GM12878 (cell line): ENCODE measurements at places on chromosomes 5 and 9.

DNA sequence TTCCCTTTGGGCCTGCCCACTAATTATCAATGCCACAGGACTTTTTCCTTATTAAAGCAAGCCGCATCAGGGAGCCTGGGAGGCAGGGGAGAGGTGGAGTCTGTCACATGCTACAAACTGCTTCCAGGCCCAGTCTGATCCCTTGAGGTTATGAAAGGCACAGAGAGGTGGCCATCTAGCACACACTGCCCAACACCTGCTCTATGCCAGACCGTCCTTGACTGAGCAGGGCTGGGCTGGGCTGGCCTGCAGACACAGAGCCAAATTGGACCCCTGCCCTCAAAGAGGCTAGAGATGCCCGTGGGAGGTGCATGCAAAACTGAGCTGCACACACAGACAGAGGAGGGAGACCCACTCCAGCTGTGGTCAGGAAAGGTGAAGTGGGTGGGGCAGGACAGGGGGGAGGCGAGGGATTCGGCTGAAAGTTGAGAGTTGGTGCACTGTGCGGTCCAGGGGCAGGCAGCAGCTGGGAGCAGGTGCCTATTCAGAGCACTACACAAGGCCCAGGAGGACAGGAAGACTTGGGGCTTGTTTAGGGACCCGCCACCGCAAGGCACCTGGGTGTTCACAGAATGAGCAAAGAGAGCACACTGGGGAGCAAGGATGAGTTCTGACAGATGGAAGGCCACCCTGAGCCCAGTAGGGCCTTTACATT is 36.4 kb upstream of the TCF7 start:
- no peak for DNase-seq

GRCh38 chr5:108579236-108579635 is 168.5 kb upstream of the FER start:
- no peak for DNase-seq

- no peak for DNase-seq
Observed at GRCh38 chr5:110644357-110644756, 82.1 kb downstream of the TMEM232 start.

- no peak for DNase-seq
Observed at GRCh38 chr9:81605170-81605670, 84.1 kb downstream of the TLE1 start.

GRCh38 chr5:139734539-139734916 is 61.1 kb upstream of the PSD2 start:
- no peak for DNase-seq

- no peak for DNase-seq
Observed at GRCh38 chr5:181190711-181191525, 14.1 kb downstream of the TRIM7 start.

GRCh38 chr9:128070874-128071273 is 2.8 kb downstream of the SLC25A25 start:
- no peak for DNase-seq

DNA sequence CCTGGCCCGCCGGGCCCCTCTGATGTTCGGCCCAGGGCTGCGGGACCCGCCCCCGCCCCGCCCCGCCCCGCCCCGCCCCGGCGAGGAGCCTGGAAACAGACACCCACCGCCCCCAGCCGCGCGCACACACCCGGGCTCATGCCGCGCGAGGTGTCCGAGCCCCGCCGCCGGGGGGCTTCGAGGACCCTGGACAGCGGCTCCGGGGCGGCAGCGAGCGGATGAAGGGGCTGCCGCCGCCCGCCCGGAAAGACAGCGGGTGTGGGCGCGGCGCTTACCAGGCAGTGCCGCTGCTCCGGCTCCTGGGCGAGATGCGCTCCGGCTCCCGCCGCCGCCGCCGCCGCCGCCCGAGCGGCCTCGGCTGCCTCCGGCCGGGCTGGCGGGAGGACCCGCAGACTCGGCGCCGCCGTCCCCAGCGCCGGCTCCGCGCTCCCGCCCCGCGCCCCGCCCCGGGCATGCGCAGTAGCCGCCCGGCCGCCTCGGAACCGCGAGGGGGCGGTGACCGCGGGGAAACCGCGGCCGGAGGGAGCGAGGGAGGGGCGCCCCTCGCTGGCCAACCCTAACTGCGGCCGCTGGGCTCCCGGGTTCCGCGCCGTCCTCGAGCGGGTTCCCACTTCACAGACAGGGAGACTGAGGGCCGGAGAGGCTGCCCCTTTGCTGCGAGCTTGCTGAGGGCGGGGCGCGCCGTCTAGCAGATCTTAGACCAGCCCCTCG is at the start of gene GPRIN1:
Gene GPRIN1, minus strand, starts transcription at position 433 of the 711 bp plus-strand sequence. CDS start 10,322 bp downstream, outside the sequence.
- DNase-seq, result no peak

GRCh38 chr9:135583688-135584011 is 22.1 kb downstream of the PAEP start:
- no peak for DNase-seq

- no peak for DNase-seq
Observed at GRCh38 chr9:84330246-84330645, 10.3 kb downstream of the SLC28A3 start.

DNA sequence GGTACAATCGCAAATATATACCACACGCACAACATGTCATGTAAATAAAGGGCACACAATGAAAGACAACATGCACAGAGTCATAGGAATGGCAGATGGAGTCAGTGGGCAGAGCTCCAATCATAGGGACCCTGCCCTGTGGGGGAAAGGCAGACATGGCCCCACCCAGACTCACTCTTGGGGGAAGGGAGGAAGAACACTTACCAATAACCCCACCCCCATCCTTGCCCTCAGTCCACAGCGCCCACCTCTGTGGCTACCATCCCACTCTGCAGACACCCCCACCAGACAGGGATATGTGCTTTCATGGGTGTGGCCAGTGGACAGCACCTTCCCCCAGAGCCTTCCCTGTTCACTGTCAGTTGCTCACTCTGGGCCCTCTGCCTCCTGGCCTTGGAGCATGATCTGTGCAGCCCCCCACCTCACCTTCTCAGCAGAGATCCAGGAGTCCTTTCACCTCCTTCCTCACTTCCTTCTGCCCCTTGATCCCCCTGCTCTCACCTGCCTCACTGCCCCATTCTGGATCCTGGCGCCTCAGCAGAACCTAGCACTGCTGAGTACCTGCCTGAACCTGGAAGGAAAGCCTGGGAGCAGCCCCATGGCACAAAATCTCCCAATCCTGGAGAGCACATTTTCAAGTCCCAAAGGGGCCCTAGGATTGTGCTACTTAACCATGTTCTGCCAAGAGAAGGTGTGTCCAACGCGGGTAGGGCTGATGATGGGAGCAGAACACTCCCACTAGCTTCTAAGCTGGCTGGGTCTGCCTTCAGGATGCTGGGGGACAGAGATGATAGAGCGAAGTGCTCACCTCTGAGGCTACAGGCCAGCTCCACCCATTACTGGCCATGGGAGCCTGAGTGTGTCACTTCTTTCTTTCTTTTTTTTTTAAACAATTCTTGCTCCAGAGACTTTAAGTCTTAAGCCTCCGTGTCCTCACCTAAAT is 1.5 kb upstream of the PHF19 start:
- DNase-seq, result no peak

DNA sequence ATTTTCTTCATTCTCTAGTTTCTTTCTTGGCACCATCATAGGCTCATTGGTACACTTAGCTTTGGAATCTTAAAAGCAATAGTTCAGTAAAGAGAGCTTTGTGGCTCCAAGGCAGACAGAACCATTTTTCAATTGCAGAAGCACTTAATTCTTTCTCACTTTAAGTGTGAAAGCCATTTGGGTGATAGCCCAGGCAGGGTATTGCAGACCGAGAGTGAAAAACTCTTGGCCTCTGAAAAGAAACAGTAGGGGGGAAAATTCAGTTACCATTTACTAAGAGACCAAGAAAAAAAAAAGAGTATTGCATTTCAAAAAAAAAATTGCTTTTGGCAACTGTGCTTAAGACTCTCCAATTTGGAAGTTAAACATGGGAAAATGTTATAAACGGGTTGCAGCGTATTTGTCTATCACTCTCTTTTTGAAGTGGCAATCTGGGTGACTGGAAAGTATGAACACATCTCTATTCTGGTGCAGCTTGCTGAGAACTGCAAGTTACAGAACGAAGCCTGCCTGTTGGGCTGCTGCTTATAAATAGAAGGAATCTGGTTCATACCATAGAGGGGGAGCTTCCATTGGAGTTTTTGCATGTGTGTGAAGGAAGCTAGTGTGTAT is 170.5 kb downstream of the TLE4 start:
- DNase-seq, result no peak

- DNase-seq, result no peak
Observed at GRCh38 chr5:103003872-103004271, 116.1 kb downstream of the GIN1 start.

DNA sequence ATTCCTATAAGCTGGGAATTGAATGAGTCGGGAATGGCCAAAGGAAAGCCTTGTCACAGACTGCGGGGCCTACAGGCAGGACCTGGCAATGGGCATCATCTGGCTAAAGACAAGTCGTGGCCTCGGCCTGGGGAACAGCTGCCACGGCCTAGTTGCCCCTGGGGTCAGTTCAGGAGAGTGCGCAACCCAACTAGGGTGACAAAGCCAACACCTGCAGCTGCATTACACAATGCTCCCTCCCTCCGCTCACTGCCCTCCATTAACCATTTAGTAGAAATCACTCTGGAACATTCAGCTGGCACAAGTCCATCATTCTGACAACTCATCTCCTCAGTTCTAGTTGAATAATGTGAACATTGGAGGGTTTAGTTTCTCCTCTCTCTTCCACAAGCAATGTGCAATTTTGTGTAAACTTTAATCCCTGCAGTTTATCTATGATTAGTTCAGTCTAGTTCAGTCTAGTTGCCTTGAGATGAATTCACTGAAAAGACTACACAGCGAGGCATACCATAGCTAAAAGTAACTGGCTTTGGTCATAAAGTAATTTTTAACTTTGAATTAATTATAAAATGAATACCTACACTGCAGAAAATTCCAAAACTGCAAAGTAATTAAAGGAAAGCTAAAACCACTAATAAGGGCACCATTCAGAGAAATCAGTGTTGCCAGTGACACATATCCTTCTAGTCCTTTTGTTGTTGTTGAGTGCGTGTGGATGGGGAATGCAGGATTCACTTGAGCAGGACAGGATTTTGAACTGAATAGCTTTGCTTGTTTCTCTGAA is 5.1 kb downstream of the GLDC start:
- no peak for DNase-seq

DNA sequence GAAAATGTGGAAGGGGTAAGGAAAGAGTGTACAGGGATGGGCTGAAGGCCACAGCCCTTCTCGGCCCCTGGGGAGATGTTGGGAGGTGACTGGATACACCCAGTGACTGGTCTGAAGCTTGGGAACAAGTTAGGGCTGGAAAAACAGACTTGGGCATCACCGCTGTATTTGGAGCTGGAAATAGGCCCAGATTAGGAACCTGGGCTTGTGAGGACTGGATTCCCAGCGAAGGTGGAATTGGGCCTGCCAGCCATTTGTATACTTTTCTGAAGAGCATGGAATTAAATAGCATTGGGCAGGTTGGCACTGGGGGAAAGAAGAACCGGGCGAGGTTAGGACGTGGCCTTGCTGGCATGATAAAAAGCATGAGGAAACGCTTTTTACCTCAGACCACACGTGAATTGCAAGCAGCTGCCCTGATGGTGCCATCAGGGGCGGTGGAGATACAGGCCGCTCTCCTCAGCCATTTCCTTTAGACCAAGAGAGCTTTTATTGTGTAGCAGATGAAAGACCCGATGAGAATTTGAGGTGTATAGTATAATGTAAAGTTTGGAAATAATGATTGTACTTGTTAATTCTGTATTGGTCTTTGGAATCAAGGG is 37.8 kb downstream of the OTULIN start:
- no peak for DNase-seq

DNA sequence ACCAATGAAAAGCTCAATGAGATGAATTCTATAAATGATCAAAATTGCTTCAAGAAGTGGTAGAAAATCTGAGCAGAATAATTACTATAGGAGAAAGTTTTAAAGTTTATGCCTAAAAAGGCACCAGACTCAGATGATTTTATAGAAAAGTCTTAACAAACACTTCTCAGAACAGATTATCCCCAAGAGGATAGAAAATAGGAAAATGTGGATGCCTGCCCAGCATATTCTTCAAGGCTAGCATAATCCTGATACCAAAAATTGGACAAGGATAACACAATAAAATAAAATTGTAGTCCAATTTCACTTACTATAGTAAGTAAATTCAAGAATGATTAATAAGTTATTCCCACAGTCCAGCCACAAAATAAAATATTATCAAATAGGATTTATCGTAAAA is 397.0 kb downstream of the NR2F1-AS1 start:
- no peak for DNase-seq

- DNase-seq, result peak; percentile 23
Observed at GRCh38 chr5:145408048-145408341, 427.1 kb downstream of the PRELID2 start.

- no peak for DNase-seq
Observed at GRCh38 chr9:99004115-99004514, 60.4 kb downstream of the COL15A1 start.

DNA sequence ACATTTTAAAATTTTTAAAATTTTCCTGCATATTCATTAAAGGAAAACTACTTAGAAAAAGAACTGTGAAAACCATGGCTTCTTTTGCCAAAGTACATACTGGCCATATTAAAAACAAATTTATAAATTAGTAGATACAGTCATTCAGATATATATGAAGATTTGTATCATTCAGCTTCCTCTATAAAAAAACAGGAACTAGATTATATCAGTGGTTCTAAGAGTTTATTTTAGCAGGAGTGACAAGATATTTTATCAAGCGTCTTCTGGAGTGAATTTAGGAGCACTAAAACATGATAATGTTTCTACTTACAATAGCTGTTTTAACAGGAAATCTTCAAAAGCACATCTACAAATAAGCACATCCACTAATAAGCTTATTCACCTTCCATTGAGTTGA is 171.4 kb downstream of the RAPGEF6 start:
- no peak for DNase-seq

GRCh38 chr9:110828264-110828663 is 159.7 kb downstream of the MUSK start:
- no peak for DNase-seq

GRCh38 chr9:88270413-88270812 is 117.8 kb upstream of the SPIN1 start:
- DNase-seq, result no peak

- DNase-seq, result no peak
Observed at GRCh38 chr5:180799194-180799593, 3.4 kb downstream of the MGAT1 start.

DNA sequence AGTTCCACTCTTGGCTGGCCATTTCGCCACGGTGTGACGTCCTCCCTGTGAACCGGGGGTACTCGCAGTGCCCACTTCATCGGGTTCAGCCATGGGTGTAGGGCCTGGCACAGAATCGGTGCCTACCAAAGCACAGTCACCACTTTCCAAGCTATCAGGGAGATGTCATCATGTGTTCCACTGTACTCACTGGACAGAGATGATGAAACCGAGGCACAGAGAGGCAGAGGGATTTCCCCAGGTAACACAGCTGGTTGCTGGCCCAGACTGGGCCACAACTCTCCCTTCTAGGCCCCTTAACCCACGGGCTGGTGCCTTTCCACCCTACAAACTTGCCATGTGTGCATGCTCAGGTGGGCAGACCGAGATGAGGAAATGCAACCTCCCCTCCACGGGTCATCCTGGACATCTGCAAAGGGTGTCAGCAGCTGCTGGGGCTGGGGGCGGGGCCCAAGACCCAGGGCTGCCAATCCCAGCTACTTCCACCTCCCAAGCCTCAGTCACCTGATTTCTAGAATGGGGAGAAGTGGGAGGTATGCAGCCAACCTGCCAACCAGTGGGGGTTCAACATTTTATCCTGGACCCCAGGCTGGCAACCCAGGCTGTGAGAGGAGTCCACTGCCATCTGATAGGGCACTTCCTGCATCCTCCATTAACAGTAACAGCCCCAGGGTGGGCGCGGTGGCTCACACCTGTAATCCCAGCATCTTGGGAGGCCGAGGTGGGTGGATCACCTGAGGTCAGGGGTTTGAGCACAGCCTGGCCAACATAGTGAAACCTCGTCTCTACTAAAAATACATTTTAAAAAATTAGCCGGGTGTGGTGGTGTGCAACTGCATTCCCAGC is 893 bp upstream of the SH2D3C start:
- peak; percentile 79 for DNase-seq

- no peak for DNase-seq
Observed at GRCh38 chr5:145204743-145205142, 630.4 kb downstream of the PRELID2 start.
